ENCODE measurements at places on chromosomes 5 and 9.

GRCh38 chr5:40410231-40410861 is 269.4 kb upstream of the PTGER4 start:
- peak; percentile 48 for DNase-seq

DNA sequence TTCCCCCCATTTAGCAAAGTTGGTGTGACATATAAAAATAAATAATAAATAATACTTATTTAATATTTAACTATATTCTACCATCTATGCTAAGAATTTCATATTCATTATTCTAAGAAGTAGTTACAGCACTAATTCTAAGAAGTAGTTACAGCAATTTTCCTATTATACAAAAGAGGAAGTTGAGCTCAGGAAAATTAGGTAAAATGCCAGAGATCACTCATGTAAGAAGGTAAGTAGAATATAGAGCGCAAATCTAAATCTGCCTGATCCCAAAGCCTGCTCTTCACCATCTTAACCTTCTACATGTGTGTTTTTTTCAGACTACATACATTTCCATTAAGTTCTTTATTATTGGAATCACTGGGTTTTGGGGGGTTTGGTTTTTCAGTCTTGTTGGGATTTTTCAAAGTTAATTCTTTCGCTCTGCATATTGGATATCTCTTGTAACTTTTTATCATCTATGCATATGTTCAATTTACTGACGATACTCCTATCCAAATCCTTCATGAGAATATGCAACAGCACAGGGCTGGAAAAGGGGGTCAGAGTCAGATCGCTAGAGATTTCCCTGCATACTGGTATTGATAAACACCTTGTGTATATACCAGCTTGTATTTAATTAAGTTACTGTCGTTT is 852.1 kb downstream of the MAT2B start:
- no peak for DNase-seq

DNA sequence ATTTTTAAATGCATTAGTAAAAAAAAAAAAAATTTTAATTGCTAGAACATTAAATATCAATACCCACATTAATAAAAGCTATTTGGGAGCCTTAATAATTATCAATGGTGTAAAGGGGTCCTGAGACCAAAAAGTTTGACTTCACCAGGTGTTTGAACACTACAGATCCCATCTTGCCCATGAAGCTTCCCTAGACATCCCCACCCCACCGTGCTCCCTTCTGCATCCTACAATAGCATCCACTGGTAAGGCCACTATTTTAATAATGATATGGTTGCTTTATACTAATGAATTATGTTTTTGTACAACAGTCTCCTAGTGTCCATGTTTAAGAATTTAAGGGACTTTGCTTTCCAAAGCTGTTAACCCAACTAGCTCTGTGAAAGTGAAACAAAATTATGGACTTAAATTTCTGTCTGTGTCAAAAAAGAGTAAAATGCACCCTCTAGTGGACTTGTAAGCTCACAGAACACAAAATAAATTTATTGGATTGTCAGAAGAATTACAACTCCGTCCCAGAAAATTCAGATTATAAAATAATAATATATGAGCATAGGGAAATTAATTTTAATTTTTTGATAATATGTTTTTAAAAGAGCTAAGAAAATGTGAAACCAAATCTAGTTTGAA is 76.0 kb downstream of the ARL15 start:
- DNase-seq: no peak

- no peak for DNase-seq
Observed at GRCh38 chr9:103988821-103989220, 105.3 kb upstream of the SMC2 start.

- DNase-seq: no peak
Observed at GRCh38 chr5:96703384-96703920, 41.3 kb downstream of the CAST start.

DNA sequence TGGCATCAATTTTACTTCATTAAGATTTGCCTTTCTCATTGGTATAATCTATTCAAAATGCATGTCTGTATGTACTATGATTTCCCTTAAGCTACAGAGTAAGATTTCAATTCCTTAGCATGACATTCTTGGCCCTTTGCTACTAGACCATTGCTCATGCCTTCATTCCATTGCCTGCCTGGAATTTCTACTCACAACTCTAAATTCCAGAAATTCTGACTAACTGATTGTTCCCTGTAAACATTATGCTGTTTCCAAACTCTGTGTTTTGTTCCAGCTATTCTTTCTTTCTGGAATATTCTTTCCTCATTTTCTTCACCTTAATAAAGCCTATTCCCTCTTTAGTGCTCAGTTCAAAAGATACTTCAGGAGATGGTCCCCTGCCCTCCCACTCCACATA is 568.8 kb upstream of the SEMA6A start:
- no peak for DNase-seq

DNA sequence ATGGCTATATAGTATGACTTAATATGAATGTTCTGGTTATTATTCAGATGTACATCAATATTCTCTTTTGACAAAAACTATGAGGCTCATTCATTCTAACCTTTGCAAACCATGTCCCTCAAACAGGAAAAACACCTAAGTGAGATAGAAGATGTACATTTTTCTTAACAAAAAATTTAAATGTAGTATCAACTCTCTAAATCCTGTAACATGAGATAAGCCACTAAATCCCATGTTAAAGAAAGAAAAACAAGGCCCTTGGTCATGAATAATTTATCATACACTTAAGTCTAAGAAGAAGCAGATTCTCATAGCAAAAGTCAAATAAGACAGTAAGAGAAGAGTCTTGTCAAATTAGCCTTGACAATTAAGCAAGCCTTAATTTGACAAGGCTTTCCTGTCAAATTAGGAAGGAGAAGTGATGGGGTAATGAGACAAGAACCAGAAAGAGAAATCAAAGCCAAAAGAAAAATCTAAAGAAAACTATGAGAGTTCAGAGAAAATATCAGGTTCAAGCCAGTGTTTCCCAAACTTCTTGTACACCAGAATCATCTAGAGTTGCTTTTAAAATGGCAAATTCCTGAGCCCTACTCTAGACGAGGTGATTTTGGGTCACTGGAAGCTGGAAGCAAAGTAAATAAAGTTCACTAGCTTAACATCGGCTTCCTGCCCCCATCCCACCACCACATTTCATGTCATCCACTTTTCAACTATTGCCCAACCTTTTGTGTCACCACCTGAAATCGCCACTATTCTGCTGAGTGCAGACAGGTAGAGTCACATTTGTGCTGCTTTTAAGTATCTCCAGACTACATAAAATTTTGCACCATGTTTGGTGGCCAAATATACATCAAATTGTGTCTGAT is 76.5 kb downstream of the NR6A1 start:
- DNase-seq: no peak

DNA sequence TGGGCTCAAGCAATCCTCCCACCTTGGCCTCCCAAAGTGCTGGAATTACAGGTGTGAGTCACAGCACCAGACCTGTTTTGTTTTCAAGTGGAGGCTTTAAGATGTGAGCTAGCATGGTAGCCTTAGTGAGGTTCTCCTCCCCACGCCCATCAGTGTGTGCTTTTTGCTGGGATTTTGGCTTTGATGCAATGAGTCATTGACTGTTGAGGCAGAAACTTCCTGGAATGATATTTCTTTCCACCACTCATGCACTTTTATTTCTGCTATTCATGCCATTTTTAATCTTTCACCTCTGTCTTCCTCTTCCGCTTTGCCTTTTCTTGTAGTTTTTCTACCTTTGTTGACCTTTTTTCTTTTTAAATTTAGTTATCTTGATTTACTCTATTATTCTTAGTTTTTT is 4.2 kb upstream of the NFIL3 start:
- DNase-seq: no peak

GRCh38 chr5:38921174-38921573 is 75.4 kb downstream of the OSMR start:
- no peak for DNase-seq

DNA sequence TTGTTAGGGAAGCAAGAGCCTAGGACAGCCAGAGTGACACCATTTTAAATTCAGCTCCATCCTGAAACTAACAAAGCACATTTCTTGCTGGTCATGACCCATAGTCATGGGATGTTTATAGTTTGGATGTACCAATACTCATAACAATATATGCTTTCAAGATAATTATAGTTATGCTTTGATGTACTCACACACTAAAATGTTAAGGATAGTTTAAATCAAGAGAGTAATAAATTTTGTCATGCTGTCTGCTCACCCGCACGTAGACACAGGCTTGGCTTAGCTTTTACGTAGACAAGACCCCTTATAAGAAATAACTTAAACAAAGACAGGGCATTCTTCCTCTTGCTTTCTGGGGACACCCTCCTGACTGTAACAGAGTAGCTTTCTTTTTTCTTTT is 8.9 kb upstream of the STXBP1 start:
- DNase-seq: no peak

DNA sequence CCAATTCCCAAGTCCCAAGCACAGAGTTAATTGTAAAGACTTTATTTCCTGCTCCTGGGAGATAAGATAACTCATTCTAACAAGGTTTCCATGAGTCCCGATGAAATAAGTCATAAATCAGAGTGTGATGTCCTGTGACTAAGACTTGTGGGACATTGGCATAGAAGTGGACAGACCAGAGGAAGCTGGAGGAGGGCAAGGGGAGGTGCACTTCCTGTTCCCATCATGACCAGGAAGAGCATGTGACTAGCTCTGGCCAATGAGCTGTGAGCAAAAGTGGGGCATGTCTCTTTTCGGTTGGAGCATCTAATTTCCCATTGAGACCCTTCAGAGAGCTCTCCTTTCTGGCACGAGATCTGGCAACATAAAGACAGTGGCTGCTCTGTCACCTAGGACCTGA is 100.4 kb downstream of the ZNF354C start:
- no peak for DNase-seq

- no peak for DNase-seq
Observed at GRCh38 chr9:76531231-76531780, 72.3 kb downstream of the GCNT1 start.

DNA sequence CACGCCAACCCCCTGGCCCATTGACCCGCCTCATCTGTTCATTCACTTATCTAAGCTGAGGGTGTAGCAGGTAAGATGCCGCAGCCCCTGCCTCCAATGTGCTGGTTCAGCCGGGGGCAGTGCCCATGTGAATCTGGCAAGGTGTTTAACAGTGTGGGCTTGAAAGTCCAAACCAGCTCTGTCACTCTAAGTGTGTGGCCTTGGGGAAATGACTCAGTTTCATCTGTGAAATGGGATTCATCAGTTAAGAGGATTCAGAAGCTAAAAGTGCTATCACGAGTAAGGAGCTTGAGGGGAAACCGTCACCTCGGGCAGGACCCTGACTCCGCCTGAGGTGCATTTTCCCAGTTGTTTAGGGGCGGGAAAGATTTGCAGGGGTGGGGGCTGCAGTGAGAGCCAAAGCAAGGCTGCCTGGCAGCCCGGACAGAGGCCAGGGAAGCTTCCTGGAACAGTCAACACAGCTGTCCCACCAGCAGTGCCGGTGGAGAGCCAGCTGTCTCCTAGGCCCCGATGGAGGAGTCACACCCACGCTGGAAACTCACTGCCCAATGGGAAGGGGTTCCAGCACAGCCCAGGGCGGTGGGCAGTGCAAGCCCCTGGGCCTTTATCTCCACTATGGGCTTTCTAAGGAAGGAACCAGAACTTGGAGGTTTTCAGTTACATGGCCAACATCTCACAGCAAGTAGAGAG is 9.7 kb upstream of the URM1 start:
- no peak for DNase-seq

DNA sequence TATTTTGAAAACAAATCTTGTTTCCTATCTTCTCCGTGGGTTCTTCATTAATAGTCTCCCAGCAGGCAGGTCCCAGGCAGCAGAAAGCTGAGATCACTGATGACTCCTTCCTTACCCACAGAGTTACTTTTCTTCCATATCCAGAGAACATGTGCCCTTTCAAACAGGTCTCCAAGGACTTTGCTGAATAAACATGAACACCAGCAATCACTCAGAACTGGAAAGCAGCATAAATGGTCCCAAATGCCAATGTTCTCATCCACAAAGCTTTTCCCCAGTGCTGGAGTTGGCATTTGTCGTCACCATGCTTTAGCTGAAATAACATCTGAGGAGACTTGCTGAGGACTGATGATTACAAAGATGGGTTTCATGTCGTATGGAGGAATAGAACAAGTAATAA is 134.0 kb downstream of the YIPF5 start:
- no peak for DNase-seq

DNA sequence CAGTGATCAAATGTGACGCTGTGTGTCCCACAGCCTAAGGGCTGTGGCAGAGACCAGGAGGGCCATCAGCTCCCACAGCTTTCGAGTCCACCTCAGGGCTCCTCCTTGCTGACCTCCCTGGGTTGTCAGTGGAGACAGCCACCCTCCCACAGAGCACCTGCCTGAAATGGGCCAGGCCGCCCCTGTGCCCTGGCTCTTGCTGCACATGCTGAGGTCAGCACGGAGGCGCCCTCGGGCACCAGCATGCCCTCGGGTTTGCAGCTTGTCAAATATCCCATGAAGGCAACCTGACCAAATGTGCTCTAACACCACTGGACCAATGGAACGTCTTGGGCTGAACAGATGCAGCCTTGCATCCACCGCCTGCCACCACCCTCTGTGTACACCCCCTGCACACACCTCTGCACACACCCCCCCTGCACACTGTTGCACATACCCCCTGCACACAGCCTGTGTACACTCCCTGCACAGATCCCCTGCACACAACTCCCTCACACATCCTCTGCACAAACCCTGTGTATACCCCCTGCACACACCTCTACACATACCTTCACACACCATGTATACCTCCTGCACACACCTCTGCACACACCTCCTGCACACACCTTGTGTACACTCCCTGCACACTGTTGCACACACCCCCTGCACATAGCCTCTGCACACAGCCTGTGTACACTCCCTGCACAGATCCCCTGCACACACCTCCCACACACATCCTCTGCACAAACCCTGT is 2.0 kb upstream of the CEP72 start:
- no peak for DNase-seq

GRCh38 chr5:72154076-72154756 is 46.9 kb downstream of the MAP1B start:
- no peak for DNase-seq

DNA sequence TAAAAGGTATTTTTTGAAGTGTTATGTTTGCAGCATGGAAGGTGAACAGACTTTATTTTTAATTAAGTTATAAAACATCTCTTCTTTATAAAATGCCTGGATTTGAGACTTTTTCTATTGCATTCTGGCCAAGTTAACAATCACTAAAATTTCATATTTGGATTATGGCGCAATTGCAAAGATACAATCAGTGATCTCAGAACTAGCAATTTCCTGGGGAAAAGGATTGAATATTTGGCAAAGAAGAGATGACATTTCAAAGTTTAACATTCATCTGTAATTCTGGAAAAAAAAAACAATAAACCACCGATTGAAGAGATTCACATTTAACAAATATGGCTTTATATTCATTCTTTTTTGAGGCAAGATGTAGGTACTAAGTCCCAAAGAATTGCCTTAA is 378.0 kb downstream of the LRRC70 start:
- DNase-seq: no peak

Data from stimulated activated CD4-positive, alpha-beta T cell treated with anti-CD3 and anti-CD28 coated beads, TNF-alpha, amount 100 ng/mL, for 4 hours (primary cell).